ENCODE measurements at places on chromosomes 1 and 21.

- DNase-seq: peak; percentile 21
Measured at GRCh38 chr1:225851805-225852204, 30.4 kb downstream of the TMEM63A start.

GRCh38 chr1:214234635-214235025, 46.3 kb upstream of the SMYD2 start:
- no peak for DNase-seq

DNA sequence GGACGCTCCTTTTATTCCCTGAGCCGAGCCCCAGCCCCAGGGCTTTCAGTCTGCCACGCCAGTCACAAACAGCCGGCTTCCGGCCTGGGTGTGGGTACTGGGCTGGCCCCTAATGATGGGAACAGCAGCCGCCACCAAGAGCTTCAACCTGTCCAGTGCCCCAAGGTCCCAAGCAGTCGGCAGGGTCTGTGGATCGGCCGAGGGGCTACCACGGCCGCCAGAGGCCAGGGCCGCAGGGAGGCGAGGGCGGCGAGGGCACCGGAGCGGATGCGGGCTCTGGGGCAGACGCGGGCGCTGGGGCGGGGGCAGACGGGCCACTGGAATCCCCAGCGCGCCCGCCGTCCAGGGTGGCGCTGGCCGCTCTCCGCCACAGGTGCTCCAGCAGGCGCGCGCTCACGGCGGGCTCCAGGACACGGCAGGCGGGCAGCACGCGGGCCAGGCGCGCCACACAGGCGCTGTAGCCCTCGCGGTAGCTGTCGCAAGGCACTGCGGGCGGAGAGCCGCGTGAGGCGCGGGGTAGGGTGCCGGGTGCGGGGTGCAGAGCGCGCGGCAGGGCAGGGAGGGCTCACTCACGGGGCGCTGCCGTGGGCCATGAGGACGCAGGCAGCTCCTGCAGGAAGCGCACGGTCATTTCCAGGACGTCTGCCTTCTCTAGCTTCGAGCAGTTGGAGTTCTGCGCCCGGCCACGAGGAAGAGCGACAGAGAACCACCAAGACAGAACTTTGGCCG, 887 bp downstream of the HES2 start:
- no peak for DNase-seq

DNA sequence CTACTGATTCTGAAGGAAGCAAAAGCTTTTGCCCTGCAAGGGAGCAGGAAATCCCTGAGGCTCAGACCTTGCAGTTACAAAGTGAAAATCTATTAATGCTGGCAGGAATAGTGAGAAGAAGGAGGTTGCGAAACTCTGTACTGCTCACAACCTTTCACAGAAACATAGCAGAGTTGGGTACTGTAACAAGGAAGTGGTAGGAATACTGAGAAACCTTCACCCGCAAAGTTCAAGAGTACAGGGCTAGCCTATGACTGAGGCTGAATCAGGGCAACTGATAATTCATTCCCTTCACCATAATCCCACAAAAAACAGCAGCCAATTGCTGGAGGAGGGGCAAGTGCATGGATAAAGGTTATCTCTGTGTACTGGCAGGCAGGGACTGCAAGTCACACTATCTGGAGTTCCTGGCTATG, 23.9 kb upstream of the KCTD3 start:
- no peak for DNase-seq

DNA sequence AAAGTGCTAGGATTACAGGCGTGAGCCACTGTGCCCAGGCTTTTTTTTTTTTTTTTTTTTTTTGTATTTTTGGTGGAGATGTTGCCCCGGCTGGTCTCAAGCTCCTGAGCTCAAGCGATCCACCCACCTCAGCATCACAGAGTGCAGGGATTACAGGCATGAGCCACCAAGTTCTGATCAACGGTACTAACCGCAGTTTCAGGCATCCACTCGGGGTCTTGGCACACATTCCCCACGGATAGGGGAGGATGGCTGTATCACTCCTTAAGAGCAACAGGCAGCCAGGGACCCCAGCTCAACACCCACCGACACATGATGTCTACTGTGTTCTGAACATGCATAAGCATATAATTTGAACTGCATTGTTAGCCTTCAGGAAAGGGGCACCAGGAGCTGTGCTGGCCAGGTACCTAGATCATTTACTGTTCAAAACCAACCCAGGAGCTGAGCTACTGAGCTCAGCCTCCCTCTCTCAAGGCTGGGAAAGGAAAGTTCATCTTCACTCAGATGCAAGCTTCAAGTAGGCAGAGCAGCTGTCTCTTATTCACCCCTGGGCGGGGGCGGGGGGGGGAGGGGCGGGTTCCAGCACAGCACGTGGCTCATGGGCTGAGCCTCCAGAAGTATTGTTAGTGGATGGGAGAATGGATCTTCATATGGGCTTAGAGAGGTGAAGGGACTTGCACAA, 24.7 kb downstream of the CAPZB start:
- no peak for DNase-seq

GRCh38 chr1:119449971-119450370, 35.0 kb downstream of the HSD3B2 start:
- no peak for DNase-seq

DNA sequence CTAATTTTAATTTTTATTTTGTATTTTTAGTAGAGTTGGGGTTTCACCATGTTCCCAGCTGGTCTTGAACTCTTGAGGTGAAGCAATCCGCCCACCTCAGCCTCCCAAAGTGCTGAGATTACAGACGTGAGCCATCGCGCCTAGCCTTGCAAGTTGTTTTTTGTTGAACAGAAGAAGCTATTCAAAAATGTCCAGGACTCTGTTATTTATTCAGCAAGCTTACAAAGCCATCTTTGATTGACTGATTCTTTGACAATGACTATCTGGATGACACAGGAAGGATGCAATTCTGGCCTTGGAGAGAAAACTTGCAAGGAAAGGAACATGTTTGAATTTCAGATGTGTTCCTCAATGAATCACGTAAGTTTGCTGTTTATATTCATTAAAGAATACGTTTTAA, 63.5 kb downstream of the MAP3K7CL start:
- no peak for DNase-seq

GRCh38 chr21:41369105-41369919, 7.5 kb downstream of the MX2 start:
- DNase-seq: peak; percentile 35

GRCh38 chr1:181112071-181112929, 23.8 kb downstream of the IER5 start:
- DNase-seq: no peak

DNA sequence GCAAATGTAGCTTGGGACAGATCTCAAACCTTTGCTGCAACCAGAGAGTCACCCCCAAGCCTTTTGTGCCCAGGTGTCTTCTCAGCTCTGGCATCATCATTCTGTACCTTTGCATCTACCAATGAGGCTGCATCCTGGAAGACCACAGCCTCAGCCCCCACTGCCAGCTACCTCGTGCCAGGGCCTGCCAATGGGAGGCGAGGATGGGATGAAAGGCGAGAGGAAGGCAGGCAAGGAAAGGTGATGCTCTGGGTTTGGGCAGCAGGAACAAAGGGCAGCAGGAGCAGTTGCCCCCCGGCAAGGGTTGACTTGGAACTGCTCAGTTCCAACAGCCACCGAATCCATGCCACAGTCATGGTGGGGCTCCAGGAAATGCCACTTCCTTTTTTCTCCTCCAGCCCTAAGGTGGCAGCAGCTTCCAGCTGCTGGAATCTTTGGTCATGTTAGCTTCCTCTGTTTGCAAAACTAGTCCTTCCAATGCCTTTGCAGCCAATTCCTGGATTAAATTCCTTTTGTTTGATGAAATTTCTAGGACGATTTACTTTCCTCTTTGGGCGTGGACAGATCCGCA, 651.6 kb downstream of the NPHP4 start:
- DNase-seq: no peak

DNA sequence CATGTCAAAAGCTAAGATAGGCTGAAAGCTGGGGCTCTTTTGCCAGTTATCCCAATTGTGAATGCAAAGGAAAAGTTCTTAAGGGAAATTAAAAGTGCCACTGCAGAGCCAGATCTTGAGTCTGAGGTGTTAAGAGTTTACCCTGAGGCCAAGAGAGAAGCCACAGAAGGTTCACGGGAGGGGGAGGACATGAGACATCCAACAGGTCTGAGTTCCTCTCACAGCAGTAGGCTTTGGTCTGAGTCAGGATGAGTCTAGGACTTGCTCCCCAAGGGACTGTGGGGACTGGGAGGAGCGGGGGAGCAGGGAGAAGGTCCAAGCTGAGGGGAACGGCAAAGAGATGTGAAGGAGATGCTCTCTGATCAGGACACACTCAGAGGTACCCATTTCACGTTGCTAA, 411.2 kb upstream of the CAMK1G start:
- no peak for DNase-seq

- DNase-seq: no peak
Measured at GRCh38 chr1:77489910-77490309, 192.5 kb downstream of the ZZZ3 start.

- DNase-seq: peak; percentile 71
Measured at GRCh38 chr1:199173356-199173755, 534.5 kb downstream of the PTPRC start.

- DNase-seq: no peak
Measured at GRCh38 chr1:95207223-95207935, 26.6 kb upstream of the RWDD3 start.
